ENCODE measurements at places on chromosomes 4 and X.

DNA sequence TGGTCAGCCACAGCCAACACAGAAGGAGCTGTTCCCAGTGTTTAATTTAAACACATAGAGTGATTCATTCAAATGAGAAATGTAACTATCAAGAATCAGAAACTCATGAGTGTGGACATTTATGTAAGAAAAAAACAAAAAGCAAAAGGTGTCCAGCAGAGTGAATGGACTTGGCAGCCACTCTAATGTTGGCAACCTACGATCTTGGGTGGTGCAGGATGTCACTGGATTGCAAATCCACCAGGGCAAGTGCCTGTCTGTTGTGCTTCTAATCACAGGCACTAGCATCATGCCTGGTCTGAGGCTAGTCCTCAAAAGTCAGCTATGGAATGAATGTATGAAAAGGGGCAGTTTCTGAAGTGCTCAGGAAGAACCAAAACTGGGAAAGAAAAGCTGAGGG lies 277.7 kb upstream of the CLNK start:
- no peak for DNase-seq

DNA sequence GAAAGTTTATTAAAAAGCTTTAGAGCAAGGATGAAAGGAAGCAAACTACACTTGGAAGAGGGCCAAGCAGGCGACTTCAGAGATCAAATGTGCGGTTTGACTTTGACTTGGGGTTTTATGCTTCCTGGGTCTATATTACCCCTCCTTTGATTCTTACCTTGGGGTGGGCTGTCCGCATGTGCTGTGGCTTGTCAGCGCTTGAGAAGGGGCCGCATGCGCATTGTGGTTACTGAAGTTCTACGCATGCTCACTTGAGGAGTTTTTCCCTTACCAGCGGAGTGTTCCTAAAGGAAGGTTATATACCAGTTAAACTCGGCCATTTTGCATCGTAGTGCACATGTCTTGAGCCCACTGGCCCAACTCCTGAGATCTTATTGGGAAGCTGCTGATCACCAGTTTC lies 9.9 kb downstream of the ZNF157 start:
- peak; percentile 19 for DNase-seq

- no peak for DNase-seq
Measured at GRCh38 chr4:110268790-110269189, 70.4 kb upstream of the ELOVL6 start.

DNA sequence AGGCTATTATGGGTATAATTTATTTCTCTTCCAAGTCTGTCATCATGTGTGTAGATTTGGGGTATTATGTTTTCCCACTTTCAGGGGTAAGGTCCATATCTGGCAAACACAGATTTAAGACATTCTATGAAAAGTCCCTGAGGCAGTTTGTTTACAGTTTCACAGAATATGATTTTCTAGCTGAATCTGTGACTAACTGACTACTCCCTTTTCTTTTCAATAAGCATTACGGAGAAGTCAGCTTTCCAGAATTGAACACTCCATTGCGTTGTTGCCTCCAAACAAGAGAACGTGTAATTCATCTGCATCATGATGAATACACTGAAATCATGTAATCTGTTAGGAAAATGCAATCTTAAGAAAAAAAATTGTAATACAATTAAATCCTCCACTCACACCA lies 226.7 kb upstream of the SFRP2 start:
- no peak for DNase-seq

- DNase-seq = no peak
Measured at GRCh38 chr4:89352541-89352940, 44.9 kb upstream of the GPRIN3 start.

- DNase-seq = no peak
Measured at GRCh38 chrX:18828832-18829404, 121.5 kb downstream of the PPEF1 start.

GRCh38 chrX:38824176-38824575 lies 22.9 kb downstream of the MID1IP1 start:
- no peak for DNase-seq

Measured in GM20000 (cell line).